Left cardiac atrium (tissue), 4 donors: ENCODE measurements at places on chromosomes 5 and 9. TPM values are rescaled to one million over a fixed set of nuclear protein-coding genes. Genes with fewer than 3 reads are reported as not detected.

The SHC3 gene
- 2.7 TPM for total RNA-seq

The ACTBL2 gene
- not detected for total RNA-seq

DNA sequence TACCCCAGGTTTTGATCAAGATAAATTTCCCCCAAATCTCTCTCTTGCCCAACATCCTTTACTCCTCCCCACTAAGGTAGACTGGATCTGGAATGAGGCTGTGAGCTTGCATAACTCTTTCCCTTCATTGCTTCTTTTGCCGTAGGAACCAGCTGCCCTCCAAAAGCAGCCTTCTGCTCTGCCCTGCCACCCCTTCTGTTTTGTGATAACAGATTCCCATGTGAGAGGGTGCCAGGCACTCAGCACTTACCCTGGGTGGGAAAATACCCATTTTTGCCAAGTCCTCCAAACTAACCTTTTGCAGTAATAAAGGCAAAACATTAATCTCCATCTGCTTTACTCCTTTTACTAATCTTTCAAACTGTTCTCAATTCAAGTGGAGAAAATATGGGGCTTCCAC is 182.6 kb downstream of the ASTN2 start:
- no peak for DNase-seq

DNA sequence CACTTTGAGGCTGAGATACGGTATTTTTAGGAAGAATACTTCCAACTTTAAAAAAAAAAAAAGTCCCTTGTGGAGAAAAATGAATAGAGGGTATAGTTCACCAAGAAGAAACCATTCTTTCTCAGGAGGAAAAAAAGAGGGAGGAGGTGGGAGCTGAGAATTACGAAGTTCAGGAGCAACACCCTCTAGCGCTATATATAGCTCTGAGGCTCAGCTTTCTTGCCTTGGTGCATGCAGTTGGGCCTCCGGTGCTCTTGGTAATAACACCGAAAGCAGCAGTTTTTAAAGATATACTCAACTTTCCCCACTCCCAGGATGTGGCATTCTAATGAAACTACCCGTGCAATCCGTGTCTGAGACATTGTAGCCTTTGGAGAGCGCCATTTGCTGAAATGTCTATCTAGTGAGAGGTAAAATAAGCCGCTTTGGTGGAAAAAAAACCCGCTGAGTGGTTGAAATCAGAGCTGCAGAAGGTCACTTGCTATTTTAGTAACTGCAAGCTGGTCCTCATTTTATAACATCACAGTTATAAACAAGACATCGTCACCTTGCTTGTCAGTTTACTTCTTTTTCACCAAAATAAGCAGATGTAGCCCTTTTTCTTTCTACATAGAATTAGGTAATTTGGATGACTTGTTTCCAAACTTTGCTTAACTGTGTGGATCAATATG is 156.4 kb downstream of the RORB start:
- DNase-seq, result no peak

DNA sequence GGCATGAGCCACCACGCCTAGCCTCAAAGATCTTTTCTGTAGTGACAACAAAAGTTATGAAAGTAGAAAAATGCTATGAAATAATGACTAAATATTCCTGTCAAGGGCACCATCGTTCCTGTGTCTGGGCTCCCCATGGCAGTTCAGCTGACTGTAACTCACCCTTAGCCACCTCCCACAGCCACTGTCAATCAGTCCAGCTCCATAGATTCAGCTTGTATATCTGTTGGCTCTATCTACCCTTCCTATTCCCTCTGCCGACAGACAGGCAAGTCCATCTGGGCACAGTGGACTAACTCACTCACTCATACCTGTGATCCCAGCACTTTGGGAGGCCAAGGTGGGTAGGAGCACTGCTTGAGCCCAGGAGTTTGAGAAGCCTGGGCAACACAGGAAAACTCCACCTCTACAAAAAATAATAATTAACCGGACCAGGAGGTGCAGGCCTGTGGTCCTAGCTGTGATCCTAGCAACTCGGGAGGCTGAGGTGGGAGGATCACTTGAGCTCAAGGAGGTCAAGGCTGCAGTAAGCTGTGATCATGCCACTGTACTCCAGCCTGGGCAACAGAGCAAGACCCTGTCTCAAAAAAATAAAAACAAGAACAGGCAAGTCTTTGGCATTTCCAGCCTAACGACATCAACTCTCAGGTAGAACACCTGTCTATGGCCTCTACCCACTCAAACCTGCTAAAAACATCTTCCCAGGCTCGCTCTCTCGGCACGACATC is 6.2 kb downstream of the CAMSAP1 start:
- DNase-seq, result no peak

DNA sequence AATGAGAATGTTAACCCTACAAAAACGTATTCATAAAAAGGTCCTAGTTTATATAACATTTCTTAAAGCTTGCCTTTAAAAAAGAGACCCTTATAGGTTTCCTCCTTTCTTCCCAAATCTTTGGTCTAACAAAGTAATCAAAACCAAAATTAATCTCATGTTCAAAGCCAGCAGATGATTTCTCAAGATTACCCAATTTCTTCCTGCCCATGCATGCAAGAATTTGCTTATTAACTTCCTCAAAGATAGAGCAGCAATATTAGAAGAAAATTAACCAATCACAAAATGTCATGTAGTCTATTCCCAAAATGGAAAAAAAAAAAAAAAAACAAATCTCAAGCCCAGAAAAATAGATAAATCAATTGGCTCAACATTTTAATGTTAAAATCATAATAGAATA is 114.9 kb downstream of the MLLT3 start:
- no peak for DNase-seq

DNA sequence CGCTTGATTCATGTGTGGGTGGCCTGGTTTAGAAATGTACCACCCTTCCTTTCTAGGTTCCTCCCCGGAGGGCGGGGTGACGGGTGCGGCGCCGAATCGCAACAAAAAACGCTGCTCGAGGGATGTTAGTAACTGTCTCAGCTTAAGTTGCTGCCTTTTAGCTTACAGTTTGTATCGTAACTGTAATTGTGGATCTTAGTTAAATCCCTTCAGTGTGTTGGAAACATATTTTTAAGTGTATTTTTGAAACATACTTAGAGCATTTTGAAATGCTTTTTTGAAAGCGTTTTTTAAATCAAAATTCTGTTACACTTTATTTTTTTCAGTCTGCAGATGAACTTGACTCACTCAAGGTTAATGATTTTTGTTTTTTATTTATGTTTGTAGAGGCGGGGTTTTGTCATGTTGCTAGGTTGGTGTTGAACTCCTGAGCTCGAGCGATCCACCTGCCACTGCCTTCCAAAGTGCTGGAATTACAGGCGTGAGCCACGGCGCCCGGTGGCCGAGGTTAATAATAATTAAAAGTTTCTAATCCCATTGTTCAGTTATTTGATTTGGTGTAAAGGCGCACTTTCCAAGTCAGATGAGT is 997 bp upstream of the CHD1 start:
- no peak for DNase-seq
